HFF-Myc (cell line): ENCODE measurements at places on chromosomes 13 and 19.

- DNase-seq: no peak
These were observed 771.8 kb upstream of the SLITRK1 start for GRCh38 chr13:84653915-84654534.

- DNase-seq: peak; percentile 77
These were observed 9.7 kb downstream of the DEDD2 start for GRCh38 chr19:42207767-42208271.

- no peak for DNase-seq
These were observed 593 bp downstream of the CADM4 start for GRCh38 chr19:43638995-43639518.

DNA sequence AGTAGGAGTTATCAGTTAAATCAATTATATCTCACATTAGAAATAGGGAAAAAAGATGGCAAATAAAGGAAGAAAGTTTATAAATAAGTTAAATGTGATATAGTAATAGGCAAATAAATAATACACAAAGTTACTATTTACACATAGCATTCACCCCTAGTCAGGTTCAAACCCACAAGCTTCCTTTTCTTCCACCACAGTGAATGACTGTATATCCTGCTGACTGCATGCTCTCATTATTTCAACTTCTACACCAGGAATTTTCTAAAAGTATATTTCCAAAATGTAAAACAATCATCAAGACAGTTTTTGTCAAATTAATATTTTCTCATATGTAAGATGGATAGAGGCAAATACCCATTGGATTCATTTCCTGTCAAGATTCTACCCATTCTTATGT, 548.6 kb upstream of the SLITRK5 start:
- DNase-seq: no peak

GRCh38 chr13:25171517-25172302, at the start of gene AMER2:
Gene AMER2, minus strand, starts transcription at chr13:25172288. Its CDS starts 669 bp downstream, at chr13:25171619.
- no peak for DNase-seq

DNA sequence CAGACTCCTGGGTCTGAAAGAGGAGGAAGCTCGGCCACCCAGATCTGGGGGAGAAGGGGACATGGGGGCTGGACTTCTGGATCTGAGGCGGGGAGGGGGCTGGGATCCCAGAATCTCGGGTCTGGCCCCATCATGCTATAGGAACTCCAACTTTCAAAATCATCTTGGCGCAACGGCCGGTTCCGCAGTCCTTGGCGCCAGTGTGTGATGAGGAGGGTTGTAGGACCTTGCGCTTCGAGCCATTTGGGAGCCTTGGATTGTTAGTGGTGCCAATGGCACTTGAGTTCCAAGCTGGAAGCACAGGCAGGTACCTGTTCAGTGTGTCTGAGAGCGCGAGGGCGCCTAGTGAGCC, 324 bp downstream of the RUVBL2 start:
- DNase-seq: no peak

DNA sequence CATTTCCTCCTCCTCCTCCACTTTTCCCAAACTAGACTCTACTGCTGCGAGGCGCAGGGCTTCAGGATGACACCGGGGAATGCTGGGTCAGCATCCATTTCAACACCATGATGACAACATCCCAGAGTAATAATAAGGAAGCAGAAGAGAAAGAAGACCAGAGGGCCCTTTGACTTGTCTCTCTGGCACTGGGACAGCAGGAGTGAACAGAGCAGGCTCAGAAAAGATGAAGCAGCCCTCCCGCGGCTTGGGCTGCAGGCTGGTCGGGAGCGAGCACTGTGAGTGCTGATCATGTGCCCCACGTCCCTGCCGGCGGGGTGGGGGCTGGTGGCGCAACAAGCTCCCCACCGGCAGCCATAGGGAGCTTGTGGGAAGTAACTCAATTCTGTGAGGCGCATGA, 30.5 kb downstream of the RANBP3 start:
- no peak for DNase-seq

GRCh38 chr19:36420961-36421748, 2.7 kb upstream of the ZFP82 start:
- no peak for DNase-seq

DNA sequence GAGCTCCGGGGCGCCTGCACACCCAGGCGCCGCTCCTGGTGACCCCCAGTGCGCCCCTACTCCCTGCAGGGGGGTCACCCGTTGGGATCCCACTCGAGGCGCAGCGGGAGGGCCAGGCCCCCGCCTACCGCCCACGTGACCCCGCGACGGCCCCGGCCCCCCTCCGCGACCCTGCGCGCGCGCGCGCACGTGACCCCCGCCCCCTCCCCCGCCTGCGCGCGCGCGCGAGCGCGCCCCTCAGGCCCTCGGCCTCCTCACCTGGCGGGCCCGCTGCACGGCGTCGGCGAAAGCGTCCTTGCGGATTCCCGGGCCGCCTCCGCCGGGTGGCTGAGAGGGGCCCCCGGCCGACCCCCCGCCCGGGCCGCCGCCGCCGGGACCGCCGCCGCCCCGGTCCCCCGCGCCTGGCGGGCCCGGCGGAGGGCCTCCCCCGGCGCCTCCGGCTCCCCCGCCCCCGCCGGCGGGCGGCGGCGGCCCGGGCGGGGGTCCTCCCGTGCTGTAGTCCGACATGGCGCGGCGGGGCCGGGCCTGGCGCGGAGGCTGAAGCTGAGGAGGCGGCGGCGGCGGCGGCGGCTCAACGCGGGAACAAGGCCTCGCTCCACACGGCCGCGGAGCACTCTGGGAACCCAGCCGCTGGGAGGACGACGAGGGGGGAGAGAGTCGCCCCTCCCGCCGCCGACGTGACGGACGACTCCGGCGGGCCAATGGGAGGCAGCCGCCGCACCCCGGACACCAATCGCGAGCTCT, at the start of gene KHSRP:
KHSRP (minus strand) TSS at position 617 of the 744 bp plus-strand sequence; CDS start at position 507, 110 bp downstream.
- DNase-seq: no peak

DNA sequence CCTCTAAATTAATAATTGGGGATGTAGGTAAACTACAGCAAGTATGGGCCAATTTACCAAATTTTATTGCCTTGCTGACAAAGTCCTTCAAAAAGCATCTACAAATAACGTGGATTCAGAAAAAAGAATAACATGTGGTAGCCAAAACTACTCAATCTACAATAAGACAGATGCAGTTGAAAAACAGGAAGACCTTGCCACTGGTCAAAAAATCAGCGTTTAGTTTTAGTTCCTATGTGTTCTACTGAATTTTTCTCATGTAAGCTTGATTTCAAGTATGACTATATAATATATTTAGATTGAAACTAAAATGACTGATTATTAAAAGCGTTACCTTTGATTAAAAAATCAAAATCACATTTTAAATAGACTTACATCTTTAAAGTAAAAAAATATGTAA, 1317.6 kb downstream of the PCDH9 start:
- no peak for DNase-seq

- no peak for DNase-seq
These were observed 661 bp downstream of the FREM2 start for GRCh38 chr13:38687246-38688229.

- no peak for DNase-seq
These were observed 39.7 kb downstream of the GJA3 start for GRCh38 chr13:20121159-20121525.

DNA sequence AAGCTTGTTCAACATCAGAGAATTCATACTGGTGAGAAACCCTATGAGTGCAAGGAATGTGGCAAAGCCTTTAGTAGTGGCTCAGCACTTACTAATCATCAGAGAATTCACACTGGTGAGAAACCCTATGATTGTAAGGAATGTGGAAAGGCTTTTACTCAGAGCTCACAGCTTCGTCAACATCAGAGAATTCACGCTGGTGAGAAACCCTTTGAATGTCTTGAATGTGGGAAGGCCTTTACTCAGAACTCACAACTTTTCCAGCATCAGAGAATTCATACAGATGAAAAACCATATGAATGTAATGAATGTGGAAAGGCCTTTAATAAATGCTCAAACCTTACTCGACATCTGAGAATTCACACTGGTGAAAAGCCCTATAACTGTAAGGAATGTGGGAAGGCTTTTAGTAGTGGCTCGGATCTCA, 25.2 kb downstream of the ZNF383 start:
- no peak for DNase-seq

- no peak for DNase-seq
These were observed 7.9 kb upstream of the FBXL3 start for GRCh38 chr13:77034881-77035280.

- DNase-seq: no peak
These were observed 16.8 kb upstream of the IGSF23 start for GRCh38 chr19:44596428-44597130.

DNA sequence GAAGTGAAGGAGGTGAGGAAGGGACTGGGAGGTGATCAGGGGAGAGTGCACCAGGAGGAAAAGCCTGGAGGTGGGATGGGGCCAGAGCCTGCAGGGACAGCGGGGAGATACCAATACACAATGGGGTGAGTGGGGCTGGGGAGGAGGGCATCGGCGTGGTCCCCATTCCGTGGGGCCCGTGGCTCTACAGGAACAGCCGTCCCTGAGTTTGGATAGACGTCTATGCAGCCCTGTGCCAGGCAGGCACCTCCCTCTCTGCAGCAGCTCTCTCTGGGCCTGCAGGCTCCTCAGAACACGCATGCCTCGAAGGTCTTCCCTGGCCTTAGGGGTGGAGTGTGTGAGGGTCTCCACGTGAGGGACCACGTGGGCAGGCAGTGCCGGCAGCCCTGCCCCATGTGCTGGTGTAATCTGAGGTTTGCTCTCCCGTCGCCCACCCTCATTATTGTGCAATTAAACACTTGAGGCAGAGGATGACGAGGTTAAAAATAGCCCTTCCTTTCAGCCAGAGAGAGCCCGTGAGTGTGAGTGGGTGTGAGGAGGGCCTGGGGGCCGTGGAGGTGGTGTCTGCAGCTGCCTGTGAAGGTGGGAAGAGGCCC, 16.5 kb downstream of the C2CD4C start:
- no peak for DNase-seq

DNA sequence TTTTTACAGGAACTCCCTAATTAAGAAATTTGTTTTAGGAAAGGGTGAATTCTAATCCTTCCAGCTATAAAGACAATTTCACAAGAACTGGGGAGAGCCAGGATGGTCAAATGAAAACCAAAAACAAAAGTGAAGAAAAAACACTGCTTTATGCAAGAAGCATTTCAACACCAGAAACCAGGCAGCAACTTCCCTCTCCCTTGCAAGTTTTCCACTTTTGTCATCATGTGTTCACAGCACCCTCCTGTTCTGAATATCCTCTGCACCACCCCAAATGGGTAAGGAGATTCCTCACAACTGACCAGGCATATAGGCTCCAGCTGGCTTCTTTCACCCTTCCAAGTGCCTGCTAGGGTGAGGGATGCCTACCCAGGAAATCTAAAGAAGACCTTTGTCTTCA, 328.1 kb downstream of the TBC1D4 start:
- DNase-seq: no peak

GRCh38 chr13:35785576-35786303, 309.3 kb upstream of the MAB21L1 start:
- DNase-seq: no peak

DNA sequence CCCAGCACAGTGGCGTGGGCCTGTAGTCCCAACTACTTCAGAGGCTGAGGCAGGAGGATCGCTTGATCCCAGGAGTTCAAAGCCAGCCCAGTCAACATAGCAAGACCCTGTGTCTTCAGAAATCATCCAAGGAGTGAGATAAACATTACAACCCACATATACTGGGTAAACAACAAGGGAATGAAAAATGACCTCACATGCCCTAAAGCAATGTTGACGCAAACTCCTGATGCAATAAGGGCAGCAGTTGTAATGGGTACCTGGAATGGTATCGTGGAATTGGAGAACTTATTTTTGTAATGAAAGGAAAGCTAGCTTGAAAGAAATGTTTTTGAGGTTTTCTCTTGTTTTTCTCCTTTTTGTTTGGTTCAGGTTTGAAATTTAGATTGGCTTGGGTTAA, 24.5 kb upstream of the LGALS16 start:
- DNase-seq: no peak

GRCh38 chr19:47428177-47428894, 9.0 kb upstream of the MEIS3 start:
- DNase-seq: peak; percentile 88

DNA sequence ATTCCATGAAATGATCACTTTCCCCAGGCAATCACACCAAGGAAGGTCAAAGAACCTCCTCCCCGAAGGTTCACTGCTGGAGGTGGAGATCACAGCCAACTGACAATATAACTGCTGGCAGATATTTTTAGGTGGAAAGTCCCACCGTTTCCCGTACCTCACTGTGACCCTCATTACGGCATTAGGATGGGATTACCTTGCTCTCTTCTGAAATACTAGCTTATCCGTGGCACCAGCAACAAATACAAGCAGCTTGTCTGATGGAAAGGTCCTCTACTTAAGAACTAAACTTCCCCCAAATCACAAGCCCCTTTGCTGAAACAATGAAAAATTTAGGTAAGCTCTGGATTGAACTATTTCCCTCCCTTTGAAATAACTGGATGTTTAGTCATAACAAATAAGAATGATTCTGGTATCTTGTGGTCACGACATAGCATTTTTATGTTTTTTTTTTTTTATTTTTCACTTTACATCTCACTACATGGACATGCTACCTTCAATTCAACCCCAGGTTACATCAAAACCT, 178.9 kb downstream of the COL4A1 start:
- no peak for DNase-seq

GRCh38 chr19:35226748-35227147, 1.8 kb downstream of the FAM187B start:
- DNase-seq: no peak

GRCh38 chr13:113946409-113947181, 27.3 kb downstream of the C13orf46 start:
- no peak for DNase-seq

- DNase-seq: no peak
These were observed 102.9 kb downstream of the TEX26 start for GRCh38 chr13:31035185-31035965.

DNA sequence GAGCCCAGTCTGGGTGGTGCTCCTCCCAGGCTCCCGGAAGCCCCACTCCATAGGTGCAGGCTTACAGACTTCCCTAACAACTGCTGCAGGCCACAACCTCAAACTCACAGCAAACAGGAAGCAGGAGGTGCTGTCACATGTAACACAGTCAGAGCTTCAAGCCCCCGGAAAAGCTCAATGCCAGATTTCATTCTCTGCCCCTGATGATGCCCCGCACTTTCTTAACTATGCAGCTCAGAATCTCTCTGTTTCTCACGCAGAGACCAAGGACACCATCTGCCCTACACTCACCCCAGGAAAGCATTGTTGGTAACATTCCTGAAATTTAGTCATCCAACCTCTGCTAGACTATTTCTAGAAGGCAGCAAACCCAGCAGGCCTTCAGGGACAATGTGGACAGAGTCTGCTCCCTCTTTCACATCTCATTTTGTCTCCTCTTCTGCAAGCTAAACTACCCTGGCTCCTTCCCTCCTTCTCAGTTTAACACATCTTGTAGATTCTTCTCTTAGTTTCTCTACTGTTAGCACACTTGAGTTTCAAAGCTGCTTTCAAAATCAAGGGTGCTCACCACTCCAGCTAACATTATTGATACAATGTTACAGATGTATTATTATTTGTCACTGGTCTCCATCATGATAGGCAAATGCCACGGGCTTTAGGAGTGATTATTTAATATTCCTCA, 162.5 kb downstream of the KCTD12 start:
- DNase-seq: peak; percentile 62

DNA sequence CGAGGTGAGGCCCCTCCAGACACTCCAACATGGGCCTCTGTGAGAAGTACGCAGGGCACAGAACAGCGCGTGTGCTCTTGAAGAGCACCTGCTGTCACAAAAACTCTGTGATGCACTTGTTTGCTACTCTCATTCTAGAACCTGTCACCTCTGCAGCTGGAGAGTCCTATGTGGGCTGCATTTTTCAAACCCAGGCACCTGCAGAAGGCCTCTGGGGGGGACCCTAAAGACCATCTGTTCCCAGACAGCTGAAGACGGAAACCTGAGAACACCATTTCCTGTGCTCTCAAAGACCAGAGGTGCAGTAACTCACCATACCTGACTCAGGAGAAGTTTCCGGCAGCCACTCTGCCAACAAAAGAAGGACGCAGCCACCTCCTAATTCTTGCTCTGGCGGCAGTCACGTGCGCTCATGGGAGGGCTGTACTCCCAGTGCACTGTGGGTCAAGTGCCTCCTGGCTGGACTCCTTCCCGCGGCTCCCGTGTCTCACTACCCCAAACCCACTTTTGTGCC, 28.1 kb downstream of the RANBP3 start:
- no peak for DNase-seq
